SIG-M5 (cell line): ENCODE measurements at places on chromosomes 2 and 18.

DNA sequence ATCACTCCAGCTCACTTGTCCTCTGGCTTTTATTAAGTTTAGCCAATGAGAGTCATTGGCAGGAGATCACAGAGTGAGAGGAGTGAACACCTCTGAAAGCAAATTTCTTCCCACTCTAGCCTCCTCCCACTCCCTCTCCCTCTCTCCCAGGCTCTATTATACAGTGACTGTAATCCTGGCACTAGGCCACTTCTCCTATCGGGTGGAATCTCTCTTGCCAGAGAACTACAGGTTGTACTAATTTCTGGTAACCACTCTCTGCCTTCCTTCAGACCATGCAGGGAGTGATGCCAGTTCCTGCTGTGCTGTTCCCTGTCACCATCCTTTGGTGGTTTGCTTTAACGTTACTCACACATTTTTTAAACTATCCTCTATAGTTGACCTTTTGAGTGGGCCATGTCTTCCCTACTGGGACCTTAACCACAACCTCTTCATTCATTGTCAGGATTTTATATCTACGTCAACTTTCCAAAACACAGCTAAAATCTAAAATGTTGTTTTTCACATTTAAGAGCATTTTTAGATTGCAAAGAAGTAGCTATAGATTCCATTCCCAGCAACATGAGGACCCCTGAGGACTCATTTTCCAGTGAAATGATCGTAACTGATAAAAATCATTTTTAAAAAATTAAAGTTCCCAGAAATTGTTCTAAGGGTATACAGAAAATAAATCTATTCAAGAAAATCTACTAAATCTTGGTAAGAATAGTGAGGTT is 217.1 kb downstream of the MREG start:
- DNase-seq: no peak

DNA sequence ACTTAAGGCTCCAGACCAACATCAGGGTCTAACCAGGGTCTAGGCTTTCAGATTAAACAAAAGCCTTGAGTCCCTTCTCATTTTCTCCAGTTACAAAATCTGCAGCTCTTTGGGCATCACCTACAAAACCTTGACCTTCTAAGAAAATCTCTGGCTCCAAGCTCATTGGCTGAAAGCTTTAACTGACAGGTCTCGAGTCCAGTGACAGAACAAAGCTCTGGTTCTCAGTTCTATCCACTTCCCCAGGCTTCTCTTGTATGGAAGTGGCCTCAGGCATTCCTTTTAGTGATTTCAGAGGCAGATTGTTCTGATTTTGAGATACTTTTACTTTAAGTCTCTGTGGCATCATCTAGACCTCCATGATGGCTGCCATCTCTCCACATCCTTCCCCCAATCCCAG is 11.3 kb downstream of the SIX2 start:
- DNase-seq: no peak

GRCh38 chr2:12555012-12555645 is 161.6 kb upstream of the TRIB2 start:
- no peak for DNase-seq

DNA sequence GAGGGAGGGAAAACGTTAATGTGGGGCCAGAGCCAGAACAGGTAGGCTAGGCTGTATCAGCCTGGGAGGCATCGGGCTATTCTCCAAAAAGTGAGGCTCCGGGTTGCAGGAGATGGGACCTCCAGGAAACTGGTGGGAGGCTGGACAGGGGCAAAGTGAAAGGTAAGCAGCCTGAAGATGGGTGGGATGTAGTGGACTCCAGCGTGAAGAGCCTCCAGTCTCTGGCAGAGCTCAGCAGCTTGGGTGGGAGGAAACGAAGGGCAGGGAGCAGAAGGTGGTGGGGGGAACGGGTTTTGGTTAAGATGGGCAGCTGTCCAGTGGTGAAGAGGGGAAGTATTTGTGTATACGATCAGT is 3.1 kb upstream of the EMX1 start:
- DNase-seq: no peak
